ENCODE measurements at places on chromosomes 3 and 15.

- ATAC-seq = no peak
- H3K27me3 ChIP-seq = peaks cover 10% of the 10 kb centered on the region
- no peak overlapping the region for H3K27ac ChIP-seq
- no peak overlapping the region for H3K4me3 ChIP-seq
These were observed 183.3 kb upstream of the DCBLD2 start for GRCh38 chr3:99084826-99085225.

DNA sequence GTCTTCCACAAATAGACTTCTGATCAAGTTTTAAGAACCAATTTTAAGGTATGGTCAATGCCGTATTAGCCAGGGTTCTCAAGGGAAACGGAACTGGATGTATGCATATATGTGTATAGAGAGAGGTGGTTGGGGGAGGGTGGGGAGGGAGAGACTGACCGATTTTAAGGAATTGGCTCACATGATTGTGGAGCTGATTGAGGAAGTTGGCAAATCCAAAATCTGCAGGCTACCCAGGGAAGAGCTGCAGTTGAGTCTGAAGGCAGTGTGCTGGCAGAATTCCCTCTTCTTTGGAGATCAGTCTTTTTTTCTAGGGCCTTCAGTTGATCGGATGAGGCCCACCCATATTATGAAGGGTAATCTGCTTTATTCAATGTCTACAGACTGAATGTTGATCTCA lies 40.8 kb upstream of the SPRED1 start:
- H3K4me3 ChIP-seq = no peak overlapping the region
- no peak overlapping the region for H3K27ac ChIP-seq
- ATAC-seq = no peak
- H3K36me3 ChIP-seq = no peaks in the 10 kb centered on the region
- H3K27me3 ChIP-seq = peaks cover 25% of the 10 kb centered on the region

- no peak overlapping the region for H3K27ac ChIP-seq
- H3K4me3 ChIP-seq = no peak overlapping the region
- ATAC-seq = no peak
- H3K4me1 ChIP-seq = no peaks in the 10 kb centered on the region
- no peaks in the 10 kb centered on the region for H3K36me3 ChIP-seq
These were observed 346.6 kb upstream of the DCBLD2 start for GRCh38 chr3:99248130-99248529.

GRCh38 chr15:69377216-69377970 lies 36.8 kb upstream of the KIF23 start:
- no peaks in the 10 kb centered on the region for H3K36me3 ChIP-seq
- H3K27ac ChIP-seq = no peak overlapping the region
- H3K27me3 ChIP-seq = peaks cover 17% of the 10 kb centered on the region
- no peak for ATAC-seq
- H3K4me3 ChIP-seq = no peak overlapping the region

GRCh38 chr3:62462104-62462762 lies 88.9 kb upstream of the FEZF2 start:
- H3K27me3 ChIP-seq = no peaks in the 10 kb centered on the region
- no peak for ATAC-seq
- no peaks in the 10 kb centered on the region for H3K36me3 ChIP-seq
- H3K4me1 ChIP-seq = no peaks in the 10 kb centered on the region

Data from activated T-helper 17 cell treated with anti-CD3 and anti-CD28 coated beads, Interleukin-2, amount 50 U/mL, for 72 hours (primary cell).